ENCODE measurements at places on chromosomes 5 and 9.

DNA sequence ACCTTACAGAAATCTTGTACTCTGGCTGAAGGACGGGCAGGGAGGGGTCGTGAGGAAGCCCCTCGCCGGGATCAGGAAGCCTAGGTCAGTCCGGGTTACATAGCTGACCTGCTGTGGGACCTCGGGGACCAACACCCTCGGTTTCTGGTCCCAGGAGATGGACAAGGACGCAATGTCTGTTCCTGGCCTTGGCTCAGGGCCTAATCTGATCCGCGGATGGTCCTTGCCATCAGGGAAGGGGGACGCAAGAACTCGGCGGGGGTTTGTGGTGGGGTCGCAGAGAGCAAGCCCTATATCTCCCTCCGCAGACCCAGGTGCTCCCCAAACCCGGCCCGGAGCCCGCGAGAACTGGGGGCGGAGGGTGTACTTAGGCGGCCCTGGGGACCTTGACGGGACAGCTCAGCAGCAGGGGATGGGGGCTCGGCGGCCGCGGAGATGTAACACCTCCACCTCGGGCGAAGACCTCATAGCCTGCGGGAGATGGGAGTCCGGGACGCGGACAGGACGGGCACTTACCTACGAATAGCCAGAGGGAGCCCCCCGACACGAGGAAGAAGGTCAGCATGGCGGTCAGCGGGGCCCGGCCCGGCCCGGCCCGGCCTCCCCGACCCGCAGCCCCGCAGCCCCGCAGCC, 353 bp downstream of the ACSL6 start:
- no peak for DNase-seq

DNA sequence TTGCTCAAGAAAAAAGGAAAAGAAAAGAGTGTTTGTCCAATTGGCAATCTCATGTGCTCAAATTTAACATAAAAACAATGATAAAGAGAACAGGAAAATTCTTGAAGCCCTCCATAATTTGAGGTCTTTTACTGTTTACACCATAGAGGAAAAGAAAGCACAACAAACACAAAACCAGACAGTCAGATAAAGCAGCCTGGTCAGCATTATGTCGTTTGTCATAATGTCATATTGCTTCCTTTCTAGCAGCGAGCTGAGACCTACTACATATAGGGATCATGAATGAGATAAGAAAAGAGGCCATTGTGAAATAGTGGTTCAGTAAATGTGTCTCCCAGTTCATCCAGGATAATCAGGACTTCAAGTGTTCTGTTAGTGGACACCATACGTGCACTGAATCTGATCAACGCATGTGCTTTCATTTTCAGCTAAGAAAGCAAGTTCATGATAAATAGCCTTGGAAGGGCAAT, 64.7 kb upstream of the SELENOP start:
- no peak for DNase-seq

- no peak for DNase-seq
These were observed 86.0 kb downstream of the TARS1 start for GRCh38 chr5:33526755-33527154.

DNA sequence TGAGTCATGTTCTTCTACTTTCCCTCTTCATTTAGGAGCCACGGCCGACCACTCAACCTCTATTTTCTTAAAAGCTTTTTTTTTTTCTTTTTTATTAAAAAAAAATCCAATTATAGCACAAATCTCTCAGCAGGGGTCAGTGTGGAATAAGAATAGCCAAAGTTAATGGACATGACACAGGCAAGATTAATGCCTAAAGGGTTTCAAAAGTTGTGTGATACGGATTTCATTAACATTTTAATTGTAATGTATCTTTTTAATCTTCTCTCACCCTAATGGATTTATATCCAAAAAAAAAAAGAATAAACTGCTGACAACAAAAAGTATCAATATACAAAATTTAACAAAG, 5.4 kb downstream of the NACC2 start:
- DNase-seq: no peak

DNA sequence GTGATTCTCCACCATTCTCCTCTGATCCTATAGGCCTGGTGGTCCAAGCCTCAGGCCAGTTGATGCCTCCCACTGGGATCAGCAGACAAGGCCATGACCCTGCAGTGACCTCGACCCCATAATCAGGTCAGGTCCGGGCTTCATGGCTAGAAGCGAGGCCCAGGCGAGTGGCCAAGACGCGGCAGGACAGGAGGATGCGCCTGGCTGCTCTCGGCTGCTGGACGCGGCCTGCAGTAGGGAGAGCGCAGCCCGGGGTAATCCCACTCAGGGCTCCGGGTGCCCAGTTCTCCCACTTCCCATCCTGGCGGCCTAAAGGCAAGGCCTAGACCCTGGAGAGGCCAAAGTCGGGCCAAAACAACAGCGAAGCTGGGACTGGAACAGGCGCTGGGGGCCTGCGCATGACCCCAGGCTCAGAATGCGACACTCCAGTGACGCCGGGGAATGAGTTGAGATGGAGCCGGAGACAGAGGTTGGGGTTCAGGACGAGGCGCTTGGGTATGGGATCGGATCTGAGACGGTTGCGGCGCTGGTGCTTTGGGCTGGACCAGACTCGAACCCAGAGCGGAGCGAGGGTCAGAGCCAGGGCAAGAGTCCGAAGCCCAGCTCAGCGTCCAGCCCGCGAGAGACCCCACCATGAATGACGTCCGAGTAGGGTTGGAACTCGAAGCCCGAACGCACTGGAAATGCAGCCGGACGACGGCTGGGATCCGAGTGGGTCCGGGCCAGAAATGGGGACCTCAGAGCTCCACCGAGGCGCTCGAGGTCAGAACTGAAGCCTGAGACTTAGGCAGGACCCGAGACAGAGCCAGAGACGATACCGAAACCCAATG, 3.2 kb downstream of the LHX6 start:
- no peak for DNase-seq

GRCh38 chr5:57193757-57194413, 20.0 kb downstream of the GPBP1 start:
- no peak for DNase-seq

DNA sequence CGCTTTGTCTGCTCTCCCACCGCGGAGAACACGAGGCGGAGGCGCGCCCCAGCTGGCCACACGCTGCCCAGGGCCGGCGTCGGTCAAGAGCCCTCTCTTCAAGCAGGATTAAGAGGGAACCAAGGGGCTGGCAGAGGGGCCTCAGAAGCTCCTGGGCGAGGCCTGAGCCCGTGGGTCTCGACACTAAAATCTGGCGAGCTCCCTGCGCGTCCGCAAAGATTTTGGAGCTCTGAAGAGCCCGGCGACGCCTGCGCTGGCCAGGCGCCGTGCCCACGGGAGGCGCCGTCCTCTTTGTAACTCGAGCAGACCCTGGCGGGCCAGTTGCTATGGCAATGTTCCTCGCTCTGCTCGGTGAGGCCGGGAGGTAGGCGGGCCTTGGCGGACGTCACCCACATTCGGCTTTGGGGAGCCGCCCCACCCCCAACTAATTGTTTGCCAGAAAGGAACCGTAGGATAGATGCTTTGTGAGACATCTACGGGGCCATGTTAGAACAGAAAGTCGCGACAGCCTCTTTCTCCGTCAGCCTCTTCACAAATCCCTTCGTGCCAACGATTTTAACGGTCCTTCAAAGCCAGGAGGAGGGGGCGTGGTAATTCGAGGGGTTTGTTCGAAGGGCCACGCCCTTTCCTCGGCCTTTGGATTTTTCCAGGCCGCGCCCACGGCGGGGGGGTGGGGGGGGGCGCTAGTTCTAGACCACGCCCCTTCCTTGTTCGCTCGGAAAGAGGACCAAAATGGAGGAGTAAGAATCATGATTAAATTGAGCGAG, 714 bp upstream of the CNOT8 start:
- DNase-seq: peak; percentile 77

- no peak for DNase-seq
These were observed 630.5 kb downstream of the ACTL7B start for GRCh38 chr9:108225149-108225800.

DNA sequence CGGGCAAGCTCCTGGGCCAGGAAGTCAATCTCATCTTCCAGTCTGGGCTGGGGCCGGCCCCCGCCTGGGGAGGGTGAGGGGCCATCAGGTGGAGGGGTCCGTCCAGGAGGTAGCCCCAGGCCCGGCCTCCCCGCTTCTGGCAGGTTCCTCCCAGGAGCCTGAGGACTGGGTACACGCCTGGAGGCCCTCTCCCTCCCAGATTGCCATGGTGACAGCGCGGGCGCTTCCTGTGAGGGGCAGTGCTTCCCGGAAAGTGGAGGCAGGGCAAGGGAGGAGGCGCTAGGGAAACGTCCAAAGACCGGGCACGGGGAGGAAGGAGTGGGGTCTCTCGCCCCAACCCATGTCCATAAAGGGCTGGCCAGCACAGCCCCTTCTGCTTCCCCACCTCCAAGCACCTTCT, 4.9 kb downstream of the NPDC1 start:
- no peak for DNase-seq

- DNase-seq: no peak
These were observed 5.7 kb upstream of the EBF1 start for GRCh38 chr5:159105145-159106053.

DNA sequence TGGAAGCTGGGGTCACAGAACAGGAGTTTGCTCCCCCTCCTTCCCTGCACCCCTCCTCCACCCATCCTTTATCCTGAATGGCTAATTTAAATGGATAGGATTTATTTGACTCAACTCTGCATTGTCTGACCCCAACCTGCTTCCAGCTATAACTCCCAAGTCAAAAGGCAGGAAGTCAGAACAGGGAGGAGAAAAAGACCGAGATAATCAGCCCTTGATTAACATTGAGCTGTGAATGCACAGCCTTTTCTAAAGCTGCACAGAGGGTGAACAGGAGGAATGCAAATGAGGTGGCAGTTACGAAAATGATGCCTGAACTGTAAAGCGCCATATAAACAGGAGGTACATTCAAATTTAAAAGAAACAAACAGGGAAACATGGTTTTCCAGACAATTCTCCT, 152.8 kb downstream of the SPOCK1 start:
- no peak for DNase-seq

GRCh38 chr9:84823421-84824271, 154.1 kb downstream of the NTRK2 start:
- DNase-seq: no peak

DNA sequence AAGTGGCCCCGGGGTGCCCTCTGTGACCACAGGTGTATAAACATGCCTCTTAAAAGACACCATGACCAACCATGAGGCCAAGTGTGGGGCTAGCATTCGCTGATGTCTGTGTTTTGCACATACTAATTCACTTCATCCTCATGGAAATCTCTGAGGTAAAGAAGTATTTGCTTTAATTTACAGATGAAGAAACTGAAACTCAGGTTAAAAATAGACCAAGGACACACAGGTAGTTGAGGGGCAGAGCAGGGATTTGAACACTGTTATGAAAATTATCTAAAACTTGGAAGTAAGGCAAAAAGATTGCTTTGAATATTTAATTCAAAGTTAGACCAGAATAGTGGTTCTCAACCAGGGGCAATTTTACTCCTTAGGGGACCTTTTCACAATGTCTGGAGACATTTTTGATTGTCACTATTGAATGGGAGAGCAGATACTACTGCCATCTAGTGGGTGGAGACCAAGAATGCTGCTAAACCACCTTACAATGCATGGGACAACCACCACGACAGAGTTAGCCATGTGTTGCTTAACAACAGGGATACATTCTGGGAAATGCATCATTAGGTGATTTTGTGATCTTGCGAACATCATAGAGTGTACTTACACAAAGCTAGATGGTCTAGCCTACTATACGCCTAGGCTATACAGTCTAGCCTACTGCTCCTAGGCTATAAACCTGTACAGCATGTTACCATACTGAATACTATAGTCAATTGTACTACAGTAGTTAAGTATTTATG, 8.0 kb upstream of the FXN start:
- peak; percentile 38 for DNase-seq

DNA sequence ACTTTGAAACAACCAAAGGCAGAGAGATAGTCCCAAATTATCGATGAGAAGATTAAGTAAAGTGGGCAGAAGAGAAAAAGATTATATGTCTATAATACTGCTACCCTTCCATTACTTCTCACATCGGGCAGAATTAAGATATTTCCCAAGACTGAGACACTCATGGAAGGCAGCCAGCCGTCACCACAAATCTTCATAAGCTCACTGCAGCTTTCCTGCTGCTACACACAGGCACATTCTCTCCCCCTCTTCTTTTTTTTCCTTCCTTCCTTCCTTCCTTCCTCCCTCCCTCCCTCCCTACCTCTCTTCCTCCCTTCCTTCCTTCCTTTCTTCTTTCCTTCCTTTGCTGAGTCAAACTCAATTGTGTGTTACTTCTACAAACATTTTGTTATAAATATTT, 58.7 kb upstream of the SPATA31C2 start:
- DNase-seq: no peak

DNA sequence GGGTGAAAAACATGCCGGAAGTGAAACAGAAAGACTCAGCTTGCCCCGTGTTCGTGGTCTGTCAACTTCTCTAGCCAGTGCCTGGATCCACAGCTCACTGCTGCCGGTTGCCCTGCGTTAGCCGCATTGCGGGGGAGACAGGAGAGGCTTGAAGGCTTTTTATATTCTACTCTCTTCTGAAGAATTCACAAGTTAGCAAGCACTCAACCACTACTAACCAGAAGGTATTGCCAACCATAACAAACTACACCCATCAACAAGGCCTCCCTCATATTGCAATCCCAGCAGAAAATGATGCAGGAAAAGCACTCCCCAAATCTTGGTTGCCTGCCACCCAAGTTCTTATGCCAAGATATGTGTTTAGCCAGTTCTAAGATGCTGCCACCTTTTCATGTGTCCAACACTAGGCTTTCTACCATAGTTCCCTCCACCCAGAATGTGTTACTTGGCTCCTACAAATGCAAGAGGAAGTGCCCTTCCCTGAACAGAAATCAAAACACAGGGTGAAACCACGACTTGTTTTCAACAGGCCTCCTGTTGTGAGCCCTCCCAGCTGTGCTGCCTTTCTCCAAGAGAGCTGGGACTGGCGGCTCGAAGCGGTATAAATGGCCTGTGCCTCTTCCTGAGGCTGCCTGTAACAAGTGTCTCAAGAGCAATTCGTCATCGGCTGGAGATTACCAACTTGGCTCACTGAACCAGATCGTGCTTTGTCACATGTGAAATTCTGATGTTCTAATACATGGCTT, 129.0 kb downstream of the SNX18 start:
- peak; percentile 37 for DNase-seq
